Dermis microvascular lymphatic vessel endothelial cell (primary cell): ENCODE measurements at places on chromosomes 2 and 18. TPM values are rescaled to one million over a fixed set of nuclear protein-coding genes. Genes with fewer than 3 reads are reported as not detected.

The PXDN gene
- 195 and 256 TPM in 2 replicates for total RNA-seq

The DNAH7 gene
- total RNA-seq = under 0.01 TPM in 2 replicates

The EPB41L3 gene
- 4.5 and 10.0 TPM in 2 replicates for total RNA-seq

The LYG2 gene
- total RNA-seq = not detected in 2 replicates

The ST8SIA3 gene
- not detected in 2 replicates for total RNA-seq

The STARD6 gene
- 0.13 and 0.26 TPM in 2 replicates for total RNA-seq

The DAPL1 gene
- total RNA-seq = not detected in 2 replicates

The SKOR2 gene
- not detected in 2 replicates for total RNA-seq

The MARCHF7 gene
- total RNA-seq = 63.8 and 92.3 TPM in 2 replicates

The NYAP2 gene
- total RNA-seq = not detected in 2 replicates

The KHK gene
- total RNA-seq = 3.0 and 3.2 TPM in 2 replicates

The ASTL gene
- not detected in 2 replicates for total RNA-seq

The POTEI gene
- 0.25 and 0.26 TPM in 2 replicates for total RNA-seq

The TTN gene
- total RNA-seq = 0.76 and 1.7 TPM in 2 replicates

The NT5C1B gene
- not detected in 2 replicates for total RNA-seq

The NDC80 gene
- total RNA-seq = 6.8 and 20.8 TPM in 2 replicates

The TTLL4 gene
- total RNA-seq = 5.4 and 7.3 TPM in 2 replicates

The SLC4A5 gene
- under 0.01 and 0.25 TPM in 2 replicates for total RNA-seq

The PSMA8 gene
- total RNA-seq = not detected in 2 replicates

The RELCH gene
- total RNA-seq = 14.8 and 21.2 TPM in 2 replicates

The PFN4 gene
- 0.26 and 0.51 TPM in 2 replicates for total RNA-seq

The SLC5A7 gene
- not detected in 2 replicates for total RNA-seq
